ENCODE measurements at places on chromosomes 4 and X. TPM values are rescaled to one million over a fixed set of nuclear protein-coding genes. Genes with fewer than 3 reads are reported as not detected.

DNA sequence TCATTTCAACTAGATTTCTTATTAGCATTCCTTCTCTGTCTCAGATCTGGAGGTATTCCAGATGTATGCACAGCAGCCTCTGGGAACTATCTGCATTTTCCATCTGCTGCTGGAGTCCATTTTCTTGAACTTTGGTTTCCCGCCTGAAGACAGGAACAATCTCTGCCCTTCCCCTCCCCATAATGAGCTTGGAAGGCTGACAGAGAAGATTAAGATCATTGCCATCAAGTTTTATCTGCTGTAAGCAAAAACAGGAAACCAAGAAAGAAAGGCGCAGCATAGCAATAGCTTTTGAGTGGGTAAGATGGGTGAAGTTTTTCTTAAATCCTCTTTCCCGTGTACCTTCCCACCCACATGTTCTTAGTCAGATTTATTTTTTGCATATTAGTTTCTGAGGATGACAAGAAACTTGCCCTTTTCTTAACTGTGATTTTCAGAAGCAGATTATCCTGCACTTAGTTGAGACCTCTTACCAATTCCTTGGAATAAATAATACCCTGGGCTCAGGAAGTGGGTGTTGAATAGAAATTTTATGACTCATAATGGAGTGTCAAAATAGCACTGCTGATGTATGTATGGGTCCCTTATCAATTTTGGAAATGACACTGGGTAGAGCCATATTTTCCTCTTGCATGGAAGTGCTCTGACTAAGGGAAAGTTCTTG, 78.3 kb downstream of the CT47B1 start:
- no peak for DNase-seq
- H3K27me3 ChIP-seq: no peaks in the 10 kb centered on the region
- no peaks in the 10 kb centered on the region for H3K36me3 ChIP-seq
- peak overlapping the region; percentile 25 for H3K27ac ChIP-seq

DNA sequence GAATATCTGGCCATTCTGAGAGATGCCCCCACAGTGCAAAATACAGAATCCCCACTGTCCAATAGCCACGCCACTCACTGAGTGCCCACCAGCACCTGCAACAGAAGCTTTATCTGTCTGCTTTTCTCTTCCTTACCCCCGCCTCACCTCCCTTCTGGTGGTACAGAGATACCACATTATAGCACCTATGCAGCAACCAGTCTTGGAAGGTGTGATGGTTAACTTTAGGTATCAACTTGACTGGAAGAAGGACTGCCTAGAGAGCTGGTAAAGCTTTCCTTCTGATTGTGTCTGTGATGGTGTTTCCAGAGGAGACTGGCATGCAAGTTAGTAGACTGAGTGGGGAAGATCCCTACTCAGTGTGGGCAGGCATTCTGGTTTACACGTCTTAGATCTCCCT, 61.8 kb upstream of the TXK start:
- H3K27me3 ChIP-seq: peaks cover 50% of the 10 kb centered on the region
- H3K36me3 ChIP-seq: no peaks in the 10 kb centered on the region
- H3K27ac ChIP-seq: no peak overlapping the region
- DNase-seq: no peak

DNA sequence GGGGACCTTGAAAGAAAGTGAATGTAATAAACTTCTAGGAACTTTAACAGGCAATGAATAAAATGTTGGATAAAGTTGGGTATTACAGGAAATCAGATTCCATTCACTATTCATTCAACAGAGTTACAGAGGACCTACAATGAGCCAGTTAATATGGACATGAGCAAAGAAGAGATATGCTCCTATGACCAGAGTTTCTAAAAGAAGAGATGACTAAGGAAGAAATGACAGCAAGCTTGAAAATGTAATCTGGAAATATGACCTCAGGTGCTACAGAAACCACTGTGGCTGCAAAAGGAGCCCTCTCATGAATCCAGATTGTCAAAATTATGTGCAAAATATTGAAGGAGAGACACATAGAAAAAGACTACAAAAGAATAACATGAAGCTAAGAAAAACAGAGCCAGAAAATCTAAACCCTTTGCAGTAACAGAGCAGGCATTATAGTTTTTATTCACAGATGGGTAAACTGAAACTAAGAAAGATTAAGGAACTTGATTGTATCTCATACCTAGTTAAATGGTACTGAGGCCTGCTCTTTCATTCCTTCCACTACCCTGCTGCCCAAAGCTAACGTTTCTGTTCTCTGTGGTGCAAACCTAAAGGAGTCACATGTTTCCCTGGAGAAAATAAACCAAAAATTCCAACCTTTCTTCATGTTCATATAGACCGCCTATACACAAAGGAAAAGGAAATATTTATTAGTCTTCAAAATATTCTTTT, 378.3 kb downstream of the GBA3 start:
- no peak for DNase-seq
- no peaks in the 10 kb centered on the region for H3K36me3 ChIP-seq
- no peak overlapping the region for H3K4me3 ChIP-seq
- H3K27ac ChIP-seq: no peak overlapping the region

Gene NKAP
- total RNA-seq: 8.3 TPM

Gene ZMYM3
- total RNA-seq: 34.2 TPM
